NCI-H187 (cell line): ENCODE measurements at places on chromosomes 13 and 19.

DNA sequence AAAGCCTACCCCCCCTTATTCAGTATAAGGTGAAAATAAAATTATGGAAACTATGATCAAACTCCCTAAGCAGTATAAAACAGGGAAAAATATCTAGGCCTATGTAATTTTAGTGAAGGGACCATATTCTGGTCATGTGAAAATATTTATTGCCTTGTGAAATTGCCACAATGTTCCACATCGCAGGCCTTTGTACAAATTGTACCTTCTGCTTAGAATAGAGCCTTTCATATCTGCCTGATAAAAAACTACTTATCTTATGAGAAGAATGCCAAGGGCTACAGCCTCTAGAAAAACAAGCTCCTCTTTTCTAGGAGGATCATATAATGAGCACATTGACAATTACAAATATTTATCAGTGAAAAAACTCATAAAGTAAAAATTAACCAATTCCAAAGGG is 1280.0 kb downstream of the EFNB2 start:
- DNase-seq: no peak

DNA sequence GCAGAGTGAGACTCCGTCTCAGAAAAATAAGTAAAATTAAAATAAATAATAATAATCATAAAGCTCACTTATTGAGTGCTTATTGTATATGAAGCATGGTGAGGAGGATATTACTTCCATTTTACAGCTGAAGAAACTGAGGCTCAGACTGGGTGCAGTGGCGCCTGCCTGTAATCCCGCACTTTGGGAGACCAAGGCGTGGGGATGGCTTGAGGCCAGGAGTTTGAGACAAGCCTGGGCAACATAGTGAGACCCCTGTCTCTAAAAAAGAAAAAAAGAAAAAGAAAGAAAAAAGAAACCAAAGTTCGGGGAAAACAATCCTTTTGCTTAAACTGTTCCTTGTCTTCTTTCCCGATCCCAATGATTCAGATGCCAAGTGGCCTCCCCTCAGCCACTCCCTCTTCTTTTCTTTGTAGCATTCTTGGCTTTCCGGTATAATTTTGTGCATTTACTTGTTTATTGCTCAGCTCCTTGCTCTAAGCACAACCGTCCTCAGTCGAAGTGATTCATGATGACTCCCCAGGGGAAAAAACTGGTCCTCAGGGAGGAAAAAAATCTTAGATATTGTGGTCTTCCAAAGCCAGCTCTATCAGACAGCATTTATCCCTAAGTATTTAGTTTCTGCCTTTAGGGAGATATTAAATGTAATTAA is 965 bp upstream of the EIF3G start:
- no peak for DNase-seq

DNA sequence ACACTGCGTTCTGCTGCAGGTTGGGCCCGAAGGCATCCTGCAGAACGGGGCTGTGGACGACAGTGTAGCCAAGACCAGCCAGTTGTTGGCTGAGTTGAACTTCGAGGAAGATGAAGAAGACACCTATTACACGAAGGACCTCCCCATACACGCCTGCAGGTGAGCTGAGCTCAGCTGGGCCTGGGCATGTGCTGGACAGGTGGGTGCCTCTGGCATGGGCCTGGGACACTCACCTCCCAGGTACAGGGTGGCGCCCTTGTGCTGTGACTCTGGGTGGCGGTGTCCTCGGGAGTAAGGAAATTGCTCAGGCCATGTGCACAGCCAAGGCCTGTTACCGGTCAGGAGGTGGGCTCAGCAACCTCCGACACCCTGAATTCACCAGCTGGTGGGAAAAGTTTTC is 14.2 kb downstream of the UPF1 start:
- DNase-seq: no peak

DNA sequence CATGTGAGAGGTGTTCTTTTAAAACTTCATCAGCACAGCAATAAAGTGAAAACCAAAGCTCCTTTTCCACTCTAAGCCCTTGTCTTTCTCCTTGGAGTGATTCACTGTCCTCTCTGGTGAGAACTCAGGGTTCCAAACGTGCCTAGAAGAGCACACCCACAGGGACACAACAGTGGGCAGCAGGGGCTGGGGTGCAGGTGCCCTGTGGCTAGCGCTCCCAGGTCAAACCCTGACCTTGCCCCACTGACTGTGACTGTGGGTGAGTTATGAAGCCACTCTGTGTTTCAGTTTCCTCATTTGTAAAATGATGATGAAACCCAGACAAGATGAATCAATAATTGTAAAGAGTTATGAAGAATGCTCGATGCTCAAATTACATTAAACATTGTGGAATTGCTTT is 37.6 kb upstream of the IGFL1 start:
- no peak for DNase-seq

DNA sequence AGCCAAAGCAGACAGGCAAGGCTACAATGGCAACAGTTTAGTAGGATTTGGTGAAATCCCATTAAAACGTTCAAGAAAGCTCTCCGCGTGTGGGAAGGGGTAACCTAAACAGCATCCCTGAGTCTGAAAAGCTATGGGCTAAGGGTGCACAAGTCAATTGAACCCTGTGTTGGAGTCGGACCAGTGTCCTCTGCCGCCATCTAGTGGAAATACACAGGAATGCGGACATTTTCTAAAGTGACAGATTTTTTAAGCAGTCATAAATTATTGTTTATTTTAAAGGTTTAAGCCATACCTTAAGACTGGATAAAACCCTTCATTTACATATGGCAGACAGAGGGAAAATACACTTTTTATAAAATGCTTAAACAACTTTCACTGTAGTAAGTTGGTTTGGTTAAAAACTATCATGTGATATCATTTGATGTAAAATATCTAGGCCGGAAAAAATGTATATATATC is 26.5 kb upstream of the LSM14A start:
- DNase-seq: no peak

GRCh38 chr13:39840201-39840600 is 184.7 kb downstream of the COG6 start:
- no peak for DNase-seq

- no peak for DNase-seq
These were observed 5.2 kb downstream of the PLEKHJ1 start for GRCh38 chr19:2230807-2231533.

- DNase-seq: no peak
These were observed 7.2 kb downstream of the GPX4 start for GRCh38 chr19:1110809-1111640.

DNA sequence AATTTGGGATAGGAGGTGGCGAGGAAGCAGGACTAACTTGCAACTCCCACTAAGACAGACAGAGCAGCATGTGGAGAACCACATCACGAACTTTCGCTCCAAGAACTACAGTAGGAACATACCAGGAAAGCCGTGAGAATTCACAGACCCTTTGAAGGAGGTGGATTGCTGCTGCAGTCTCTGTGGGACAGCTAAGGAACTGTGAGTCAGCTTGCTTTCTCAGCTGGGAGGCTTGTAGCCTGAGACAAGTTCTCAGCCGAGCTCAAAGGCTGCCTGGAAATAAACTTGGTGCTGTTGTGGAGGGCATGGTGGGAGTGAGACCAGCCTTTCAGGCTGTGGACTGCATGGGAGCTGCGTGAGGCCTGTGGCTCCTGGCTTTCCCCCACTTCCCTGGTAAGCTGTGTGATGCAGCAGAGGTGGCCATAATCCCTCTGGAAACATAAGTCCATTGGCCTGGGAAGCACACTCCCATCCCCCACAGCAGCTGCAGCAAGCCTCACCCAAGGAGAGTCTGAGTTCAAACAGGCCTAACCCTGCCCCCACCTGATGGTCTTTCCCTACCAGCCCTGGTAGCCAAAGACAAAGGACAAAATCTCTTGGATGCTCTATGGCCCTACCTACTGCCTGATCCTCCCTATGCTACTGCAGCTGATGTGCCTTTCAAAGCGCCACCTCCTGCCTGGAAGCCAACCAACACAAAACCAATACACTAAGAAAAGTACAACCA is 441.1 kb upstream of the HTR2A start:
- no peak for DNase-seq

- no peak for DNase-seq
These were observed 32.4 kb downstream of the DHRS12 start for GRCh38 chr13:51771418-51772104.

DNA sequence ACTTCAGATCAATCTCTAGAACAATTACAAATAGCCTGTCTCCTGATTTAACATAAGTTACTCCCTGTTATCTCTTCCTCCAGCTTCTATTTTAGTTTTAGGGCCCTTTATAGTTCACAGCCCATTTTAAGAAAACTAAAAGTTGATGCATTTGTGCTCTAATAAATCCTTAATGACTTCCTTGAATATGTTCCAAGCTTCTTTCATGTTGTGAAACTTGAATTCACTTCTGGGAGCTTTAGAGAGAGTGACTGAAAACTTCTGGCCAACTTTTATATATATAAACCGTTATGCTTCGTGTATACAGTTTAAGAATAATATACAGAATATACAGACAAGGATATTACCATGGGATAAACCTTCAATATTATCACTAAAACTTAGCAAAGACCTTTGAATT is 366.8 kb downstream of the TBC1D4 start:
- no peak for DNase-seq

- no peak for DNase-seq
These were observed 481.9 kb downstream of the COG6 start for GRCh38 chr13:40137400-40137799.

DNA sequence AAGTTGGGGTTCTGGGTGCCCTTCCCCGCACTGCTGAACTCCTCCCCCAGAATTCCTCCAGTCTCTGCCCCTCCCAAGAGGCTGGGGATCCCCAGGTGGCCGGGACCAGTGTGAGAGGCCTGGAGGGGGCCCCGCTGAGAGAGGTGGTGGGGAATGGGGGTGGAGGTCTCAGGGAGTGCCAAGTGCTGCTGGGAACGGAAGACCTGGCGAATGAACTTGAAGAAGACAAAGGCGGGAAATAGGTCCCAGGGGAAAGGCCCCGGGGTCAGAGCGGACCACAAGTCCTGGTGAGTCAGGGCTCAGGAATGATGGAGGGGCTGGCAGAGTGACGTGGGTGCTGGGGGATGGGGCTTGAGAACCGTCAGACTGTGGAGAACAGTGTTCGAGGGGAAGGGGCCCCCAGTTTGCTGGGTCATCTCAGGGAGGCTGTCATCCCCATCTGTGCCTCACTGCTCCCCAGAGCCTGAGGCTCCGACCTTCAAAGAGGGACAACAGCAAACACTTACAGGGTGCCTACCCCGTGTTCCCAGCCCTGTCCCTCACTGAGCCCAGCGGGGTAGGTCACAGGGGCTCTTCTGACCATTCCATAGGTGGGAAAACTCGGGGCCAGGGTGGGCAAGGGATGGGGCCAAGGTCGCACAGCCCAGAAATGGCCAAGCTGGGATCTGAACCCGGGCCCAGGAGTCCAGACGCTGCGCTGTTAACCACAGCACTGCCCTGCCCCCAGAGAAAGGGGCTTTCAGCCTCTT is 16.0 kb upstream of the SEMA6B start:
- no peak for DNase-seq

GRCh38 chr19:40607311-40608239 is 6.4 kb downstream of the LTBP4 start:
- no peak for DNase-seq

DNA sequence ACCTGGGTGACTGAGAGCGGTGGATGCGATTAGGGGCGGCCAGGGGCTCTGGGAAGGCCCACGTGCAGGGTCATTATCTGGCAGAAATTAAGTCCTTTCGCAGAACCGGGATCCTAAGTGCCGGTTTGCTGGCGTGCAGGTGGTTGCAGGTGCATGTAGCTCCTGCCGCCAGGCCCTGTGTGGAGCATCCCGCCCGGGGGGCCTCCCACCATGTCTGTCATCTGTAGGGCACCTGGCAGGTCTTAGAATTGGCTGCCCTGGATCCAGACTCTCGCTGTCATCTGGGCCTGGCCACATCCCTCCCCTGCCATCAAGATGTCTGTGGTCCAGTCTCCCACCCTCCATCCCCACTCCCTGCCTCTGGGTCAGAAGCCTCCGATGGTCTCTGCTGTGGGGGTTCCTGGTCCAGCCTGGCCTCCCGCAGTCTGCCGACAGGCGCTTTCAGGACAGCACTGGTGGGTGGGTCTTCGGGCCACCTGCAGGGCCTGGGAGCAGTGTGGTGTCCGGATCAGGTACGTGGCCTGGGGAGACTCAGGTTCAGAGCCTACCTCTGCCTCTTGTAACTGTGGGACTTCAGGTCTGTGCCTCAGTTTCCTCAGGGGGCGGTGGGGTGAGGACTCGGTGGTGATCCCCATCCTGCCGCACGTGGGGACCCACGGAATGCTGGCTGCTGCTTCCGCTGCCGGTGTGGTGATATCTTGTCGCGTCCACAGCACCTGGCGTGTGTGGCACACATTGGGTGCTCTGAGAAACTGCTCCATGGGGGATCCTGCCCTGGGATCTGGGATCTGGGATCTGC is 5.4 kb downstream of the GNA11 start:
- no peak for DNase-seq

GRCh38 chr13:60078226-60078625 is 85.5 kb downstream of the DIAPH3 start:
- no peak for DNase-seq

DNA sequence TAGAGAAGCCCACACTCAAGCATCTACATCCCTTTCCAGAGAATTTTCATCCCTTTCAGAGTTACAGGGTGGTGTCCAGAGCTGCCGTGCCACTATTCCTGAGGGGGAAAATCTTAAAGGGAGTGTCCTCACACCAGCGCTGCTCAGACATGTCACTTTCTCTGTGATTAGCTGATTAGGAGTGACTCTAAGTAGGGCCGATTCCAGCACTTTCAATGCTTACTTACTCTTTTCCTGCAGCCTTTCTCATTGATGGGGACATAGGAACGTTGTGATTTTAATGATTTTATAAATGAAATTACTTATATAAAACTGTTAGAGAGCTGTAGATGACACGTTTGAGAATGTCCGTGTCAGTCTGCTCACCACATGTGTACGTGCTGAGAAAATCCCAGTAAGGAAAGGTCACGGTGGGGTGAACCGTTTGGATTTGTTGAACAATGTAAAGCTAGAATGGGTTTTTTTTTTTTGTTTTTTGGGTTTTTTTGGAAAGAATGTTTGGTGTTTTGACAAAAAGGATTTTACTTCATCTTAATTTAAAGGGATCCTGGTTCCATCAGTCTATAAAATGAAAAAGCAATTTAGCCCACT is 56.6 kb upstream of the SPATA13 start:
- DNase-seq: no peak

DNA sequence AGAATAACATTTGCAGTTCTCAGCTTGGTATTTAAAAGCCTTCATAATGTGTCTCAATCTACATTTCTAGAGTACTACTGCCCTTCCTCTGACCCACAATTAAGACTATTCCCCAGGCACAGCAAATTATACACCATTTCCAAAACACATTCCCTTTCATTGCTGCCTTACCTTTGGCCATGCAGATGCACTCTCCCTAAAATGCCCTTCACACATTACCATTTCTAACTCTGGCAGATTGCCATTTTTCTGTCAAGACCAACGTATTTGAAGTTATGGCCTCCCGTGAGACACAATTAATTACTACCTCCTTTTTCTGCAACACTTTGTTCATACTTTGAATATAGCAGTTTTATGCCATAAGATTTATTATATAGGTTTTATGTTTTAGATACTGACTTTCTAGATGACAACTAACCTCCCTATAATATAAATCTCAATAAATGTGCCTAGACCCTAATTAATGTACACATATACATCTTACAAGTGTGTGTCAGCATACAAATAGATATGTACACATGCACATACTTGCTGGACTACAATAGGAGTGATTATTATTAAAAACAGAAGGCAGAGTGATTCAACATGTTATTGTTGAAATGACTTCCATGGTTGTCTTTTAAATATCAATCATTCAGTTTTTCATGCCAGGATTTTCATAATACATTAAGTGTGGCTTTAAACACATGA is 2902.5 kb downstream of the PCDH9 start:
- DNase-seq: no peak

- DNase-seq: no peak
These were observed 403.3 kb upstream of the ATXN8OS start for GRCh38 chr13:69704311-69704710.

- DNase-seq: no peak
These were observed 31.2 kb downstream of the CLEC17A start for GRCh38 chr19:14614099-14614412.

- DNase-seq: no peak
These were observed 36.0 kb upstream of the SLC7A10 start for GRCh38 chr19:33261511-33262189.
